Cardiac fibroblast (primary cell): ENCODE measurements at places on chromosomes 7 and 10.

DNA sequence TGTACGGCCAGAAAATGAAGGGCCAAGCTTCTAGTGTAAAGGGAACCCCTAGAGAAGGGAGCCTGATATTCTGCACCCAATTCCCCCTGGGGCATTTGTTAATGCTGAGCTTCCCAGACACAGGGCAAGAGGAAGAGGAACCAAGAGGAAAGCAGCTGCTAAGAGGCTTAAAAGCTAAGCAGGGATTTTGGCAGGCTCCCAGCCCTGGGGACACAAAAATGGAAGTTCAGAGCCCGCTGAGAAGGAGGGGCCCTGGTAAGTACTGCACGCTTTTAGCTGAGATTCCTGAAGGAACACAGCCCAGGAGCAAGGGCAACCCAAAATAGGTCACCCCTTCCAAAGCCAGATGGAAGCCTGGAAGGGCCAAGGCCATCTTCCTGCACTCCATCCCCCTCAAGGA, 387.3 kb upstream of the MGMT start:
- no peak for DNase-seq

GRCh38 chr10:51421853-51422252, 277.5 kb downstream of the CSTF2T start:
- DNase-seq: peak; percentile 12

GRCh38 chr7:12157517-12157916, 53.6 kb upstream of the TMEM106B start:
- no peak for DNase-seq

DNA sequence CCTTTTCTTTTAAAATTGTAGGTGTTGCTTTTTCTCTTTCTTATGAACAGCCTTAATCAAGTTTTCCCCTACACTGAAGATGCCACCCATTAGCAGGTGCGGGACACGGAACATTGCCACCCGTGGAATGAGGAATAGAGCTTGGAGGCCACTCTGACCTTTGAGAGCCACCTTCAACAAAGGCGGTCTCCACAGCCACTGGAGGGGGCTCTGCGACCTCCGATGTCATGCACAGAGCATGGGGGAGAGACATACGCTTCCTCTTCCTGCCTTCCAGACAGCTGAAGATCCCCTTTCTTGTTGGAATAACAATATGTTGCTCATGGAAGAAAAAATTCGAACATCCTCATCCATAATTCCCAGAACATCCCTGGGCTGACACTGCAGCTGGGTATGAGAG, 39.1 kb downstream of the ADARB2 start:
- DNase-seq: no peak

DNA sequence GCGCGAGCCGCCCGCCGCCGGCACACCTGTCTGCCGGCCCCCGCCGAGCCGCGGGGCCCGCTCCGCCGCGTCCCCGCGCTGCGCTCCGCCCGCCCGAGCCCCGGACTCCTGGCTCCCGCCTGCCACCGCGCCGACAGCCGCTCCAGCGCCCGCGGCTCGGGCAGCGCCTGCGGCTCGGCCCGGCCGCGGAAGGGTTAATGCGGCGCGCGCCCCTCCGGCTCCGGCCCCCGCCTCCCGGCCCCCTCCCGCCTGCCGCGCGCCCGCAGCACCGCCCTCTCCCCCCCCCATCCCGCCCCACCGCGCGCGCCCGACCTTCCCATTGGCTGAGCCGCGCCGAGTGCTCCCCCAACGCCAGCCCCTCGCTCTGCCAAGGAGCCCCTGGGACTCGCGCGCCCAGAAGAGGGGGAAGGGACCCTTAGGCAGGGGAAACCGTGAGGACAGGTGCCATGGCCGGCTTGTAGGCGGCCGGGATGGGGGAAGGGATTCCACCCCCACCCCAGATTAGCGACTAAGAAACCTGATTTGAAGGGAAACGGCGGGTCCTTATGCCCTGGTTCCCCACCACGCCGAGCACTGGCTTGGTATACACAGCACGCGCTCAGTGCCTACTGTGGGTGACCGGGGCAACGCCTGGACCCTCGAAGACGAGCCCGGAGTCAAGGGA, at the start of gene KCNH2:
Gene KCNH2 (minus strand): TSS at position 196 of the 664 bp plus-strand sequence. CDS start 408 bp downstream, outside the sequence.
- no peak for DNase-seq

- no peak for DNase-seq
Measured at GRCh38 chr7:85286446-85286845, 99.6 kb upstream of the SEMA3D start.

DNA sequence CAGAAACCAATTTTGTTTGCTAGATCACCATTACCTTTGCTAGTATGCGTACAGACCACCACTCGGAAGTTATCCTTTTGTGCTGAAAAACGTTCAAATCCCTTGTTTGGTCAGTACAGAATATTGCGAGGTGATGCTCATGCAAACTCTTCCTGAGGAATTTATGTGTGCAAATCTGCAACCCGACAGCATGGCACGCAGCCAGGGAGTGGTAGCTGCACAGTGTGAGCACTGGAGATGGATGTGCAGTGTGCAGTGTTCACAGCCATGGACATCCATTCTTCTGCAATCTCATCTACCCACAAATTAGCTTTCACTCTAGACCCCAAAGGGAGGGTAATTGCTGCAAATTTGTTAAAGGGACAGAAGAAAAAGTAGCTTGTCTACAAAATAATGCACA, 72.2 kb downstream of the CACUL1 start:
- DNase-seq: no peak

- DNase-seq: peak; percentile 5
Measured at GRCh38 chr7:21426286-21427181, 1.3 kb upstream of the SP4 start.
